Colonic mucosa (tissue), 4 donors: ENCODE measurements at places on chromosomes 7 and 10. TPM values are rescaled to one million over a fixed set of nuclear protein-coding genes. Genes with fewer than 3 reads are reported as not detected.

The PHKG1 gene
- total RNA-seq: 1.7 TPM

- DNase-seq: no peak
Measured at GRCh38 chr7:2812114-2812487, 32.0 kb downstream of the GNA12 start.

- no peak for DNase-seq
Measured at GRCh38 chr10:33323721-33324120, 10.7 kb downstream of the NRP1 start.

DNA sequence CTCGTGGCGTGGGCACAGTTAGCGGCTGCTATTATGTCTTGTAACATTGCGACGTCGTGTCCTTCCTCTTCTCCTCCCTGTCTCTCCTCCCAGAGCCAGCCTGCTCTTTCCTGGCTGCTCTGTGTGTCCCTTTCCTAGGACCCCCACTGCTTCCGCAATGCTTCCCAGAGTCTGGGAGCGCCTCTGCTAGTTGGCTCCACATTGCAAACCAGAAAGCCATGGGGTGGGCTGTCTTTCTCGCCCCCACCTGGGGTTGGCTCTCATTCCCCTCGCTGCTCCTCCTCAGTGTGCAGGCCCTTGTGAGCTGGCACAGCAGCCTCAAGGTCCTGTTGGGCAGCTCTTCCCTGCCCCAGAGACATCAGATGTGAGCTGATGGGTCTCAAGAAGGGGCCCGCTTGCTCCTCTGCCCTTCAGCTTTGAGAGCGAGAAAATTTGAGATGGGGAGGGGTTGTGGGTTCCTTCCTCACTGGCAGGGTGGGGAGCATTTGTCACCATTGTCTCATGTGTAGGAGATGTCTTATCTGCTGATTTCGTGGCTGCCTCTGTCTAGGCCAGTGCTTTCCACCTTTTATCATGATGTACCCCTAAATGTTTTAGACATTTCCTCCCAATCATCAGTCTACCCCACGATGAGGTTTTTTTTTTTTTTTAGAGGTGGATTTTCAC lies 3.3 kb downstream of the ADAMTS14 start:
- DNase-seq: no peak

The SPDYE11 gene
- not detected for total RNA-seq

The UBE2D1 gene
- total RNA-seq: 14.6 TPM

DNA sequence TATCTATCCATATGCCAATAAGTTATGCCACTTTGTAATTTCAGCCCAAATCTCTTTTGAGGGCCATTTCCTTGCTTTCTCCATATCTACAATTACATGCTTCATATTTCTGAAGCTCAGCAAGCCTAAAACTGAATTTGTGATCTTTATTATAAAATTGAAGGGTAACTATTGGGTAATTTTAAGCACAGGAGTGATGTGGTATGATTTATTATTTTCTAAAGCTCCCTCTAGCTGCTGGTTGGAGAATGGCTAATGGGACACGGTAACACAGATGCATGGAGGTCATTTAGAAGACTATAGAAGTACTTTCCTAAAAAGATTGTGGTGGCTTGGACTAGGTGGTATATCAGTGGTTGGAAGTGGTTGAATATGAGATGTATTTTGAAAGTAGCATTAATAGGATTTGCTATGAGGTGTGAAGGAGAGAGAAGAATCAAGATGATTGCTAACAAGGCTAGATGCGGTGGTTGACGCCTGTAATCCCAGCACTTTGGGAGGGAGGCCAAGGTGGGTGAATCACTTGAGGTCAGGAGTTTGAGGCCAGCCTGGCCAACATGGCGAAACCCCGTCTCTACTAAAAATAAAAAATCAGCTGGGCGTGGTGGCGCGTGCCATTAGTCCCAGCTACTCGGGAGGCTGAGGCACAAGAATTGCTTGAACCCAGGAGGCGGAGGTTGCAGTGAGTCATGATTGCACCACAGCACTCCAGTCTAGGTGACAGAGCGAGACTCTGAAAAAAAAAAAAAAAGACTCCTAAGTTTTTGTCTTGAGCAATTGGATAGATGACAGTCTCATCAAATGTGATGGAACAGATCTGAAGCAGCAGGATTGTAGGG lies 13.9 kb downstream of the KLHDC10 start:
- no peak for DNase-seq

DNA sequence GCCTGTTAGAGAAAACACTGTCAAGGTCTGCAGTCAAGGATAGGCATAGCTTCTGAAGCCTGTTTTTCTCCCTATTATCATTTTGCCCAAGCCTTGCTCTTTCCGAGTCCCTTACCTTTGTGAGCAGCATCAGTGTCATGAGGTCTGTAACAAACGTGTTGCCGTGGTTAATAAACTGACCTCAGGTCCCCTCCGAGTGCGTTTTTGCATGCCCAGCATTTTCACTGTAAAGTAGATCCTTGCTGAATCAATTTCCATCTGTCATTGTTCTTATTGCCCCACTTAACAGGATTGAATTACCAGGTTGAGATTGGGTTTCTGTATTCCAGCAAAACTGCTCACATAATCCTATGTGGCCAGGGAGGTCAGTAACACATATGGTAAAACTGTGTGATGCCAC lies 110.3 kb downstream of the ZNF248 start:
- no peak for DNase-seq

DNA sequence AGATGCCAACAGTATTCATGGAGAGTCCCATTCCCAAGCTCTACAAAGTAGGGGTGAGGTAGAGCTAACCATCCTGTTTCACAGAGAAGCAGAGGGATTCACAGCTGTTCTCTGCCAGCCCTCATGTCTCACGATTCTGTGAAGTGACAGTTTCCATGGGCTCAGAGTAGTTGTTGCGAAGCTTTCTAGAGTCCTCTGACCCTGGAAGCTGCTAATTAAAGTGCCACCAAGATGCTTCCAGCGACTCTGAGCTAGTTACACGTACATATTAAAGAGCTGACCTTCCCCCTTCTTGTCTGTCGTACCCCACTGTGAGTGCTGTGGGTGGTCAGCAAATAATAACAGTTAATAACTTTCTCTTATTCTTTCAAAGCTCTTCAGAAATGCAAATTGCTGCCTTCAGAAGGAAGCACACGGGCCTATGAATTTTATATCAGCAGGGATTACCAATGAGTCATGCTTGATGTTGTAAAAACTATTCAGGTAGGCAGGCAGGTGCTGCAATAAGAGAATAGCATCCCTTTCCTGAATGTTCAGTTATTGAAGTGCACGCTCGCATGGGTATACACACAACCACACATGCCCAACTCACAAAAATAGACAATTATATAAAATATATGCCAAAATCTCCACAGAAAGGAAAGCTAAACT lies 34.1 kb downstream of the DNAJB9 start:
- DNase-seq: no peak
